IPS DF 6.9 (cell line): ENCODE measurements at places on chromosomes 6 and 20.

DNA sequence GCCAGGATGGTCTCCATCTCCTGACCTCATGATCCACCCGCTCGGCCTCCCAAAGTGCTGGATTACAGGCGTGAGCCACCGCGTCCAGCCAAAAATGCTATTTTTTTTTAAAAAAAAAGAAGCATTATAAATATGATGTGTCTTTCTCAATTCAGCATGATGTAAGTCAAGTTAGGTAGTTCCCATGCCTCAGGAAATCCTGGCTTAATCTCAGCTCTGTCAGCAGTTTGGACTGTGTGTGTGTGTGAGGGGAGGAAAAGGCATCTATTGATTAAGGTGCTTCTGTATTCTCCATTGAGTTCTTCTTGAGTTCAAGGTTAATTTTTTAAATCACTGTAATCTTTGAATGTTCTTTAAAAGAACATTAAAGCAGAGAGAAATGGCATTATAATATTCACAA, 51.5 kb downstream of the GMDS start:
- DNase-seq = no peak

GRCh38 chr6:79784395-79784753, 153.2 kb downstream of the SH3BGRL2 start:
- DNase-seq = no peak

DNA sequence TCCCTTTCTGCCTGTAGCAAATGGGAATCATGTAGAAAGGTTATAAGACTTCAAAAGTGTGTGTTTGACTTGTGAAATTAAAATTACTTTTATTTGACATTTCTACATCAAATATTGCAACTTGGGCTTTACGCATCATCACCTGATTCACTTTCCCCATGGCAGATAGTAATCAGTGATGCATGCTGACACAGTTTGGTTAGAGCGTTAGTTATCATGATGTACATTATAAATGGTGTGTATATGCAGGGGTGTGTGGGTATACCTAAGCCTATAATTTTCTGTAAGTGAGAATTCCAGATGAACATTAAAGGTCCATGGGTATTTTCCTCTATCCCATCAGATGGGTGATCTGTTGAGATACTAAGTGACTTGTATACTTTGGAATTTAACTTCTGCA, 141.5 kb downstream of the KLHL32 start:
- no peak for DNase-seq

- DNase-seq = no peak
These were observed 48.9 kb downstream of the PRDM1 start for GRCh38 chr6:106134906-106135634.
